ENCODE measurements at places on chromosomes 13 and 19. TPM values are rescaled to one million over a fixed set of nuclear protein-coding genes. Genes with fewer than 3 reads are reported as not detected.

IER2 gene
- total RNA-seq: 273 TPM

CALR3 gene
- total RNA-seq: not detected

TMEM59L gene
- 16.7 TPM for total RNA-seq

FSD1 gene
- not detected for total RNA-seq

SERPINE3 gene
- not detected for total RNA-seq

ZNF813 gene
- total RNA-seq: 3.8 TPM

GPR12 gene
- not detected for total RNA-seq

HNRNPUL1 gene
- 115 TPM for total RNA-seq

DNA sequence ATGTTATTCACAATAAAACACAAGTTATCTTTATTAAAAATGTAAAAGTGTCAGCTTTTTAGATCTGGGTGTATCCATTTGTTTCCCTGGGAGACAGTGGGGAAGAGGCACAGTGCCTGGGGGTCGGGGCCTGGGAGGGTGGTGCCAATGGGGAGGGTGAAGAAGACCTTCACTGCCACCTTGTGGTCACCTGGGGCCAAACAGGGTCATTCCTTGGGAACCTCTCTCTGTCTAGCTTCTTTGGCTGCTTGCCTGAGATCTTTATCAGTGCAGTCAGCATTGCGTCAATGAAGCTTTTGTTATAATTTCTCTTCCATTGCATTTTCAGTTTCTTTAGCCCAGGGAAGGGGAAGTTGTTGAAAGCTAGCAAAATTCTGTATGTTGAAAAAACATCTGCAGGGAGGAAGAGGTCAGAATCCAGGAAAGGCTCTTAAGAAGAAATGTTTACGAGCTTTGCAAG lies 39.1 kb downstream of the PCDH8 start:
- peak; percentile 61 for DNase-seq

GRCh38 chr13:87128036-87128435 lies 543.1 kb upstream of the SLITRK5 start:
- DNase-seq: no peak

DNA sequence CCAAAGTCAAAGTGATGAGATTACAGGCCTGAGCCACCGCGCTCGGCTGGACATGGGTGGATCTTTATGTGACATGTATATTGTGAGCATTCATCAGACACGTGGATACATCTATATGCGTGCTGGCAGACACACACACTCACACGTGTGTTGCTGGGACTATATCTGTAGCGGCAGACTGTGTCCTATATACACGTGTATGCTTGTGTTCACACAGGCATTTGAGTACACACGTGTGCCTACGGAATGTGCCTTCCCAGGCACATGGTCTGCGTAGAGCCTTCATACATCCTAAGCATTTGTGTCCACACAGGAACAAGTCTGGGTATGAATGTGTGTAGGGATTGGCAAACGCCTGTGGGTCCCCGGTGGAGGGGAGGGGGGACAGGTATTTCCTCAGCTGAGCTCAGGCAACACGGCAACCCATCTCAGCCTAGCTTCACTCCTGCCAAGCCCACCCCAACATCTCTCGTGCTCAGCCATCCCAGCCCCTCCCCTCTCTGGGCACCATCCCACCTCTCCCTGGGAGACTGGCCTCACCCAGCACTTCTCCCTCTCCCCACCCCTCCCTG lies 2.6 kb downstream of the UNC13A start:
- DNase-seq: no peak

GRCh38 chr13:45623516-45624090 lies 8.1 kb upstream of the ERICH6B start:
- no peak for DNase-seq

GRCh38 chr19:2351591-2351990 lies 8.5 kb upstream of the TMPRSS9 start:
- no peak for DNase-seq

GRCh38 chr13:39415008-39415802 lies 187.8 kb downstream of the LHFPL6 start:
- no peak for DNase-seq

- no peak for DNase-seq
These were observed 113.2 kb downstream of the KCNRG start for GRCh38 chr13:50128428-50128931.

DNA sequence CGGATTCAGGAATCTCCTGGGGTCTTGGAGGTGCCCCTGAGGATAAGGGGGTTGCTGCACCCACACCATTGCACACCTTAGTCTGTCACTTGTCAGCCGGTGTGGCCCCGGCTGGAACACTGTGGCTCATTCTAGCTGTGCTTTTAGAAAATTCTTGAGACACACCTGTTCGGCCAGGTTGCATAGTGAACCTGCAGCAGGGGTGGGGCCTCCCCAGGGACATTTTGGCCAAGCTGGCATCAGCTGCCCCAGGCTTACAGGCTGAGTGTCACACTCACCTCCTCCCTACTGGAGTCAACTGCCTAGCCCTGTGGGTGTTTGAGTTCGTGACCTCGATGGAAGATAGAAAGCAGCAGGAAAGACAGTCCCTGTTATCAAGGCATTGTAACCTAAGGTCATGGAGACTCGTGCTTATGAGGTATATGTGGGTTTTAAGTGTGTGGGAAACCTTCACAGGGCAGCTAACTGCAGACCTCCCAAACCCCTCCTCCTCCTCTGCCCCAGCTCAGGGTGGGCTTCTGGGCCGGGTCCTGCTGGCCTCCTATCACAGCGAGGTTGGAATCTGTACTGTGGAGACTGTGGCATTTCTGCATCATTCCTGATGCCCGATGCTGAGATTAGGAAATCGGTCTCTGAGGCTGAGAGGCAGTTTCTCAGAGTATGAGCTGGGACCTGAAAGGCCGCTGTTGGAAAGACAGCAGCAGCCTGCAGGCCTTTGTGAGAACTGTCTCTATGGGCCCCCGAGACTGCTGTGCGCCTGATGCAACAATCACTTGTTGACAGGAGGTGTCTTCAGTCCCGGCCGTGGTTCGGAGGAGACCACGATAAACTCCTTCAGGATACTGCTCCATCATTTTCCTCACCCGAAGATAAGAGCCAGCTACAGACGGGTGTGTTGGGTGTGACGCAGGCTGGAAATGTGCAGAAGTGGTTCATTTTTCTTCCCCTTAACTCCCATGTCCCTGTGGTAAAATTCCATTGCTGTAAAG lies 72.2 kb downstream of the ATP11A start:
- no peak for DNase-seq

- DNase-seq: no peak
These were observed 164.2 kb downstream of the ABCC4 start for GRCh38 chr13:95137096-95137495.

DNA sequence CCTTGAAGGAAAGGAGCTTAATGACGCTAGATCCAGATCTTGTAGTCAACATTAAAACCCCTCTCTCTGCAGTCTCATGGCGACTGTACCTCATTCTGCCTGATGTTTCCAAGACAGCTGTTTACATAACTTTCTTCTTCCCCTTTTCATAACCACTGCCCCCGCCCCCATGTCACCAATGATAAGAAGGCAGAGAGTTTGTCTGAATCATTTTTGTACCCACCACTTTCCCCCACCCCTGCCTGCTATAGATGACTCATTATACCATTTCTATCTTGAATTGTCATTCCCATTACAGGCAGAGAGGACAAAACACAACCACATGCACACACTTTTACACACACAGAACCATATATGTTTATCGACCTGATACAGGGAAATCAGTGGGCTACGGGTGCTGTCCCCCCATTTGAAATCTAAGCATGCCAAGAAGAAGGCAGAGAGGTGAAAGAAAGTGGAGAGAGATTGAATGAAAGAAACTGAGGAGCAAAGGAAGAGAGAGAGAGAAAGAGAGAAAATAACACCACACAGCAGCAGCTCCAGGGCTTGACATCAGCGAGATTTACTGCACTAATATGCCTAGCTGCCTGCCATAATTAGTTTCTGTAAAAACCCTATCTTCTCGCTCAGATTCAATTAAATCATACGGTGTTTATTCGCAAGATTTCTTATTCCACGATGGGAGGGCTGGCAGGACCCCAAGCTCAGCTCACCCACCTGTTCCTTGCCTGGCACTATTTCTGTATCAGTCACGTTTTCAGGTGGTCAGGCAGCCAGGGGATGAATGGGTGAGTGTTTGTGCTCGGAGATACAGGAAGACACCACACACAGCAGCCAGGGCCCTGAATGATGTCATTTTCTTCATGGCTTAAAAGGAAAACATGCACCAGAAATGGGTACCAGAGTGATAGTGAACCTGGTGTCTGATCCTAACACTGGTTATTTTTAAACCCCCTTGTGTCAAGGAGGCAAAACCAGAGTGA lies 114.3 kb upstream of the SERP2 start:
- peak; percentile 48 for DNase-seq

DNA sequence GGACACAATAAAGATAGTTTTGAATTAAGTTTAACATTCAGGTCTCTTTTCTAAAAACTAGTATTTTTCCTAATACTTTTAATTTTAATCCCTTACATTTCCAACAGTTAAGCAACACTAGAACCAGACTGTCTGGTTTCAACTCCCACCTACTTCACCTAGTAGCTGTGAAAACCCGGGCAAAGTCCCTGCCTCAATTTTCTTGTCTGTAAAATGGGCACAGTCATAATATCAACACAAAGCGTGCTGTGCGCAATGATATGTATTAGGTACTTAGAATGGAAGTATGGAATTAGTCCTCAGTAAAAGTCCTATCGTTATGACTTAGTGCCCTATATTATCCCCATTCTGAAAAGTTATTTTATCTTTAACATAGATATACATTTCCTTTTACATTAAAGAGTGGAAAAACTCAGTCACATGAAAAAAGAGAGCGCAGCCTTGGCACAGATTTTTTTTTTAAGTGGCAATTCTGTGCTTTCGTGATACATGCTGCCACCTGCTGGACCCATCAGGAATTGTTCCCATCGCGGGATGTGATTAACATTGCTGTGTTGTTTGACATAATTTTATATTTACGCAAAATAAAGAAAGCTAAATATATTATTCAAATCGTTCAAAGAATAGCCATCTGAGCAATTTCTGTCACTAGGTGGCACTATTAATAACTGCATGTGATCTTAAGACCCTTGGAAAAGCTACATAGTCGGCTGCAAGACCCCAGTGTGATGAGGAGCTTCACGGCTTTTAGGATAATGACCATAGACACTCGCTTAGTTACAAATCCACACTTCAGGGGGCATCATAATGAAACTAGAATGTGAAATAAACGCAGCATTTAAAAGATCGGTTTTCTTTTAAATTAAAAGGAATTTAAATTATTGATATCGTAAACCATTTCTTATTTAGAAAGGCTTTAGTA lies 59.9 kb downstream of the LIG4 start:
- DNase-seq: peak; percentile 74

GRCh38 chr19:56566904-56567273 lies 379 bp upstream of the ZNF470 start:
- peak; percentile 47 for DNase-seq

- DNase-seq: no peak
These were observed 112.2 kb downstream of the SLITRK5 start for GRCh38 chr13:87783366-87783765.

- no peak for DNase-seq
These were observed 504.9 kb downstream of the DIAPH3 start for GRCh38 chr13:59658738-59659330.

- DNase-seq: no peak
These were observed 193.8 kb downstream of the KATNAL1 start for GRCh38 chr13:30113551-30113950.

GRCh38 chr13:31011901-31012654 lies 79.6 kb downstream of the TEX26 start:
- DNase-seq: no peak

- no peak for DNase-seq
These were observed 20.8 kb upstream of the ZNRF4 start for GRCh38 chr19:5434351-5434917.

- no peak for DNase-seq
These were observed at the start of gene C3 for GRCh38 chr19:6720369-6721137. C3 (minus strand) TSS chr19:6720650; CDS start chr19:6720589, 61 bp downstream.

DNA sequence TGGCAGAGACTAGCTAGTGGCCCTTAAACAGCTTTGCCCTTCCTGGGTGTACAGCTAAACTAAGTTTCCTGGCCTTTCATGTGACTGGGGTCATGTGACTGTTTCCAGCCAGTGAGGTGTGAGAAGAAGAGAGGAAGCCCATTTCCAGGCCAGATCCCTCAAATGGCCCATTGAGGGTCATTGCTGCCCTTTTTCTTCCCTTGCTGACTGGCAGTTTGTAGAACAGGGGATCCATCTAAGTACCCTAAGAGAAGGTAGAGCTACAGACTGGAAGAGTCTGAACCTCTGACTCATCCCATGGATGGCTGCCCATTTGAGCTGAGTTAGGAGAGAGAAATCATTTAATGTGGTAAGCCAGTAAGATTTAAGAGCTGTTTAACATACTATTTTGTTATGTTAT lies 2.8 kb downstream of the SWSAP1 start:
- peak; percentile 48 for DNase-seq

DNA sequence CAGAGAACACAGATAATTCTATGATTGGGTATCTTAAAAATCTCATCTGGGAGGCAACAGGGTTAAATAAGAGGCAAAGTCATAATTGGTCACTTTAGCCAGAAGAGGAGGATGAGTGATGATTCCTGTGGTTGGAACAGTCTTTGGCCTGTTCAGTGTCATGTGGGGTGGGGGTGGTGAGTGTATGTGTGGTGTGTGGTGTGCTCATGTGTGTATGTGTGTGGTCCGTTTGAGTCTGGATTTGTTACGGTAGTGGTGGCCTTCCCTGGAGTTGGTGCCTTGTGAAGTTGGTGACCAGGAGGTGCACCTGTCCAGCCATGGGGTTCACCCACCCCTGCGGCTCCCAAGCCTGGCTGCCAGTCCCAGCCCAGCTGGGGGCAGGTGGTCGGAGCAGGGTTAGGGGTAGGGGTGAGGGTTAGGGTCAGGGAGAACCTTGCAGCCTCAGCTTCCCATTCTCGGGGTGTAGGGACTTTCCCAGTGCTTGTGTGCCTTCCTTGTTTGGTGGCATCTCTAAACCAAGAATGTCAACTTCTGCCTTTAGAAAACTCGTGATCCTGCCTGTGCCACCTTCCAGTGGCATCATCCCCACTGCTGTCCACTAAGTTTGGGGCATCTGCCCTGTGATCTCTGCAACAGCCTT lies 97.5 kb downstream of the RAB20 start:
- DNase-seq: no peak

GRCh38 chr13:99045396-99045795 lies 67.5 kb upstream of the DOCK9 start:
- no peak for DNase-seq

DNA sequence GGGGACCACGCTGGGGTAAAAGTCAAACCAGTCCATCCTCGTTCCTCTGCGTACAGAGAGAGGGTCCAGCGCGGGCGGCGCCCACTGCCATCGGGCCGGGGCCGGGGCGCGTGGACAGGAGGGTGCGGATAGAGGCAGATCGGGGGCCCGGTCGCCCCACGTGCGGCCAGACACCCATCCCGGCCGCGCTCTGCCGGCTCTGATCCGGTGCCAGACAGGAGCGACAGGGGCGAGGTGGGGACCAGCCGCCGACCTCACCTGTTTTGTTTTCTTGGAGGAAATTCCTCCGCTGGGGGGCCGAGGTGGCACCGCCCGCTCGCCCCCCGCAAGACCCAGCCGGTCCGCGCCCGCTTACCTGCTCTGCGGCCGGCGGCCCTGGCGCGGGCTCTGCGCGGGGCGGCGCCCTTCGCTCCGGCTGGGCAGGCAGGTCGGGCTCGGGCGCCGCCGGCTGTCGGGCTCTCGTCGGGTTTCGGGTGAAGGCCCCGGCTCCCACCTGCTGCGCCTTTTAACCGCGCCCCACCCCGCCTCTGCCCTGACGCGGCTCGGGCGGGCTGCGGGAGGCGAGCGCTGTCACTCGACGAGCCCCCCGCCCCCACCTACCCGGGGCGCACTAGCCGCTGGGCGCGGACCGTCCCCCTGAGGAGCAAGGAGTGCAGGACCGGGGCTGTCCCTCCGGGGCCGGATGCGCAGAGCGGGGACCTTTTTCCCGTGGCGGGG lies at the start of gene GJB6:
GJB6 (minus strand) TSS at position 481 of the 717 bp plus-strand sequence. CDS start 8,839 bp downstream, outside the sequence.
- peak; percentile 32 for DNase-seq
